ENCODE measurements at places on chromosomes 5 and 9. TPM values are rescaled to one million over a fixed set of nuclear protein-coding genes. Genes with fewer than 3 reads are reported as not detected.

GRCh38 chr9:81629440-81629839 is 59.9 kb downstream of the TLE1 start:
- H3K4me3 ChIP-seq, result no peak overlapping the region
- no peaks in the 10 kb centered on the region for H3K36me3 ChIP-seq
- peaks cover 5% of the 10 kb centered on the region for H3K27me3 ChIP-seq
- H3K4me1 ChIP-seq, result no peaks in the 10 kb centered on the region

GRCh38 chr9:6495466-6495865 is 82.5 kb downstream of the UHRF2 start:
- H3K27ac ChIP-seq, result no peak overlapping the region
- H3K4me1 ChIP-seq, result no peaks in the 10 kb centered on the region
- H3K27me3 ChIP-seq, result no peaks in the 10 kb centered on the region
- DNase-seq, result no peak

Gene TEX48
- 1.7 TPM for total RNA-seq

Gene PHF24
- not detected for total RNA-seq
